ENCODE measurements at places on chromosomes 6 and 20. TPM values are rescaled to one million over a fixed set of nuclear protein-coding genes. Genes with fewer than 3 reads are reported as not detected.

Gene EFCAB8
- polyA plus RNA-seq: 0.24 TPM

Gene SOX4
- polyA plus RNA-seq: 34.2 TPM

Gene NKX2-2
- 0.13 TPM for polyA plus RNA-seq

Gene GNAS-AS1
- polyA plus RNA-seq: 2.8 TPM

Gene ZBP1
- polyA plus RNA-seq: 0.33 TPM

Gene MRAP2
- 26.8 TPM for polyA plus RNA-seq

Gene RALGAPA2
- polyA plus RNA-seq: 8.0 TPM

Gene SLC23A2
- 9.4 TPM for polyA plus RNA-seq

Gene JARID2
- 13.1 TPM for polyA plus RNA-seq

Gene TGIF2
- polyA plus RNA-seq: 20.0 TPM

Gene CLVS2
- polyA plus RNA-seq: 0.34 TPM

Gene FILIP1
- polyA plus RNA-seq: 57.6 TPM

Gene SYNCRIP
- 88.0 TPM for polyA plus RNA-seq

Gene SSTR4
- not detected for polyA plus RNA-seq

Gene BEND3
- polyA plus RNA-seq: 3.1 TPM

Gene MDFI
- 41.3 TPM for polyA plus RNA-seq

Gene ACOT8
- 23.4 TPM for polyA plus RNA-seq

Gene RNF217
- polyA plus RNA-seq: 51.8 TPM

Gene GJA10
- not detected for polyA plus RNA-seq

Gene SIGLEC1
- polyA plus RNA-seq: 3.4 TPM

Gene TTLL9
- 0.29 TPM for polyA plus RNA-seq

Gene TOX2
- polyA plus RNA-seq: 2.3 TPM

Gene GSTA2
- polyA plus RNA-seq: not detected

Gene MAP7
- 0.28 TPM for polyA plus RNA-seq

Gene CD40
- 7.4 TPM for polyA plus RNA-seq

Gene SPATA25
- 10.3 TPM for polyA plus RNA-seq

Gene DDO
- polyA plus RNA-seq: 0.95 TPM

Gene TRMT11
- 16.4 TPM for polyA plus RNA-seq

Gene COL10A1
- polyA plus RNA-seq: 0.35 TPM

Gene DEF6
- 4.9 TPM for polyA plus RNA-seq

Gene MED20
- polyA plus RNA-seq: 18.7 TPM

Gene POPDC3
- polyA plus RNA-seq: 80.4 TPM

Gene COX4I2
- 7.0 TPM for polyA plus RNA-seq

Gene NT5DC1
- 17.5 TPM for polyA plus RNA-seq

Gene DDX43
- polyA plus RNA-seq: 0.30 TPM

Gene SYNDIG1
- polyA plus RNA-seq: 4.9 TPM

Gene BHLHE23
- not detected for polyA plus RNA-seq

Gene PMEPA1
- 25.8 TPM for polyA plus RNA-seq

Gene COL9A1
- 6.1 TPM for polyA plus RNA-seq

Gene CCND3
- 86.6 TPM for polyA plus RNA-seq

Gene BNIP5
- polyA plus RNA-seq: 0.09 TPM

Gene FAM83B
- not detected for polyA plus RNA-seq

Gene WFDC12
- polyA plus RNA-seq: not detected

Gene OR12D1
- not detected for polyA plus RNA-seq

Gene CST7
- polyA plus RNA-seq: 0.70 TPM

Gene UST
- polyA plus RNA-seq: 5.8 TPM

Gene ADGB
- not detected for polyA plus RNA-seq

Gene LAMA2
- polyA plus RNA-seq: 151 TPM

Gene C6orf163
- polyA plus RNA-seq: 2.2 TPM

Gene PRL
- polyA plus RNA-seq: 0.76 TPM

Gene ADGRF5
- 21.1 TPM for polyA plus RNA-seq

Gene TRIM31
- polyA plus RNA-seq: not detected

Gene DEFB124
- polyA plus RNA-seq: 1.3 TPM

Gene GABRR1
- polyA plus RNA-seq: 0.38 TPM

Gene TREM1
- 0.14 TPM for polyA plus RNA-seq

Gene ADGRG6
- polyA plus RNA-seq: 11.2 TPM

Gene CRIP3
- 1.7 TPM for polyA plus RNA-seq
